ENCODE measurements at places on chromosomes 2 and 18. TPM values are rescaled to one million over a fixed set of nuclear protein-coding genes. Genes with fewer than 3 reads are reported as not detected.

Gene SLC16A14
- under 0.01 TPM for total RNA-seq

Gene STK17B
- total RNA-seq: 7.9 TPM

- no peak for DNase-seq
These were observed 287.9 kb downstream of the ETAA1 start for GRCh38 chr2:67684991-67685390.

DNA sequence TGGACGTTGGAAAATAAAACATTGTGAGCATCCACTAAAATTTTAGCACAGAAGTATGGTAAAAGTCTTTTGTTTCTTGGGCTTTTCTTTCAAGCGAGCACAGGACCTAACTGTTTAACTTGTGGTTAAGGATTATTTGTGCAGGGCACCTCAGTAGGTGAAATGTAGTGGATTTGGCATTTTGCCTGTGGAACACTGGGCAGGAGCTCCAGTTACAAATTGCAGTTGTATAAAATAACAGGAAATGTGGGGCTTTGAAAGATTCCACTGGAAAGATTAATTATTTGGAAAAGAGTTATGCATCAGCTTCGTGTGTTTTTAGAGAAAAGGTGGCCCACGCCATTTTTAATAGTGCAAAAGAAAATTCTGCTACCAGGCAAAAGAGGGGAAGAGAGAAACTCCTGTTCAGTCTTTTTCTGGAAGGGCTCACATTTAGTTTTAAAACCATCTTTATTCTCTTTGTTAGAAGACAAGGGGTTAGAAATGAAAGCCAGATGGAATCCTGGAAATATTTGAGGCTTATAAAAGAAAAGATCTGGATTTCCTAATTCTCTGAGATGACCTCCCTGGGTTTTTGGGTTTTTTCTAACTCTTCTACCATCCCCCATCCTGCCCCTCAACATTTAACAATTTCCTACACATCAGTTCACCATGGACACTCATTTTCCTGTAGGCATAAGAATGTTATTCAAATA is 144.3 kb upstream of the SERTAD2 start:
- DNase-seq: peak; percentile 61

Gene FBXO48
- total RNA-seq: 0.20 TPM

GRCh38 chr2:234341306-234341985 is 155.4 kb downstream of the ARL4C start:
- no peak for DNase-seq

- DNase-seq: no peak
These were observed 17.7 kb upstream of the ATP6V1B1 start for GRCh38 chr2:70918016-70918415.

Gene LOXHD1
- not detected for total RNA-seq

DNA sequence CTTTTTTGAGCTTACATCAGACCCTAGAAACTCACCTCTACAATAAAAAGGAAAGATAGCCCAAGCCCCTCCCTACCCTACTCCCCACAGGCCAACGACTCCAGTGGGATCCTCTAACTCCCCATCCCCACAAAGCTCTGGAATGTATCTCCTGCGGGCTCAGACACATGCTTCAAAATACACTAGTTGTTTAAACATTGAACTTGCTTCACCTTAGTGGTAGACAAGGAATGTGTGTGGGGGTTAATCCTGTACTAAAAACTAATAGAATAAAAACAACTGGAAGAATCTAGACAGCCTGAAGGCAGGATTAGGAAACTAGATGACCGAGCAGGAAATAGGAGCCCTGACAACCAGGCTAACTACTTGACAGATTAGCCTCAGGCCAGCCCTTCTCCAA is 211.5 kb downstream of the SUCLG1 start:
- DNase-seq: no peak

- DNase-seq: no peak
These were observed 551.8 kb downstream of the SOCS6 start for GRCh38 chr18:70840649-70841048.

Gene SLC30A3
- 16.9 TPM for total RNA-seq

Gene FABP1
- total RNA-seq: not detected

DNA sequence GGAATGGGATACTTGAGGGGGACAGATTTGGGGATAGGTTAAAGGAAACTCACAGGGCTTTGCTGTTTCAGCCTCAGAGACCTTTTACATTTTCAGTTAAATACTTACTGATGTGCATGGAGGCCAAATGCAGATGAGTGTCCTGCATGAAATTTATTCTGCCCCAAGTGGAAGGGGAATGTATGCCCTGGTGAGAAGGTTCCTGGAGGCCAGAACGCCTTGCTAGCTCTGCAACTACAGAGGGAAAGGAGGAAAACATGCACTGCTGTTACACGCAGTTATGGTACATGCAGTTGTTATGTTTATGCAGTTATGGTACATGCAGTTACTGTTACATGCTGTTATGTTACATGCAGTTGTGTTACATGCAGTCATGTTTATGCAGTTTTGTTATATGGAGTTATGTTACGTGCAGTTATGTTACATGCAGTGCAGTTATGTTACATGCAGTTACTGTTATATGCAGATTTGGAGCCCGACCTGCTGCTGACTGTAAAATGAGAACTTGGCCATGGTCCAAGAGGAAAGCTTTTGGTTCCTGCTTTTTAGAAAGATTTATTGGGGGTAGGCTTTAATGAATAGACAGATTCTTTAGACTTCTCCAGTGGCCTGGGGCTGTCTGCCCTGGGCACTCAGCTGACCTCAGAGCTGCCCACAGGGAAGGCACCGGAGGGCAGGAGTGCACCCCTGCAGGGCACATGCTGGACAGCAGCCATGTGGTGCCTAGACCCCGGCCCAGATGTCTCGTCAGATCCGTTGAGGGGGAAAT is 84.1 kb downstream of the LDLRAD4 start:
- DNase-seq: peak; percentile 54

Gene FZD7
- under 0.01 TPM for total RNA-seq

DNA sequence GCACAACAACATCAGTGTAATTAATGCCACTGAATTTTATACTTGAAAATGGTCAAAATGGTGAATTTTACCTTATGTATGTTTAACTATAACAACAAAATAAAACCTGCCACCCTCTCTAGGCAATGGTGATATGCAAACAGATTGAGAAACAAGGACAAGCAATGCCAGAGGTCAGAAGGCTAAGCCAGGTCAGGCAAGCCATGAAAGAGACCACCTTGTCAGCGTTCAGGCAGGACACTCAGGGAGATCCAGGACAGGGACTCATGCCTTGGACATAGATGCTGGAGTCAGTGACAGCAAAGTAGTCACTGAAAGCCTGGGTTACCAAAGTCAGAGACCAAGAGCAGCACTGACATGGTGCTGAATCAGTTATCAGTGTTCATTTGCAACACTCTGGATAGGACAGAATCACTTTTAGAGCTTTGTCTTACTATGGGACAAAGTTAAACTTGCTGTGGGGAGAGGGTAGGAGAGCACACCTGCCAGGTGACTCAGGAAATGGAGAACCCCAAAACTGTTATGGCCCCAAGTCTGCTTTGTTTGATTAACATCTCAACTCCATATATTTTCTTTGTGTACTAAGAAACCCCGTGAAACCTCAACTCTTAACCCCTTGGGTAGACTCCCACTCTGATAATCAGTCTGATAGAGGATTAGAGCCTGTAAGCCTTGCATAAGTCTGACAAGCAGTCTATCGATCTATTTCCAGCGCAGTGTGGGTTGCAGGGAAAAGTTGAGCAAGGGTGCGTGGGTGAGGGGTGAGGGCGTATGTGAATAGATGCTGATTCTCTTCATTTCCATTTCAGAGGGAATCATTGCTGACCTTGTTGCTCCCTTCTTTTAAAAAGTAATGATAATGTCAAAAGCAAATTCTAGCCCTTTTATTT is 48.7 kb upstream of the ZNF385B start:
- DNase-seq: no peak

DNA sequence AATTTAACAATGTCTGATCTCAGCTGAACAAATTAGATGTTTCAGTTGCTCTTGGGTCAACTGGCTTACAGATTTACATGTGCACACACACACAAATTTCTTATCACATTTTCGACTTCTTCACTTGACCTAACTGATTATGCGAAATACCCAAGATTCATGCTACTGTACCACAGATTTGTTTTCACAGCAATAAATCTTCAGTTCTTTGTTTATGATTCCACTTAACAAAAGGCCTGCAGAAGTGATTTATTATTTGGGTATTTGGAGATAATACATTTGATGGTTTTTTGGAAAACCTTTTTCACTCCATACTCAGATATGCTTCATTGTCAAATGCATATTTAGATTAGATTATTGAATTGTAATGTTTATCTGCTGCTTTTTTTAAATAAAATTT is 129.0 kb downstream of the GALNT1 start:
- no peak for DNase-seq

Gene PLA2R1
- total RNA-seq: 7.0 TPM

Gene VSNL1
- not detected for total RNA-seq

DNA sequence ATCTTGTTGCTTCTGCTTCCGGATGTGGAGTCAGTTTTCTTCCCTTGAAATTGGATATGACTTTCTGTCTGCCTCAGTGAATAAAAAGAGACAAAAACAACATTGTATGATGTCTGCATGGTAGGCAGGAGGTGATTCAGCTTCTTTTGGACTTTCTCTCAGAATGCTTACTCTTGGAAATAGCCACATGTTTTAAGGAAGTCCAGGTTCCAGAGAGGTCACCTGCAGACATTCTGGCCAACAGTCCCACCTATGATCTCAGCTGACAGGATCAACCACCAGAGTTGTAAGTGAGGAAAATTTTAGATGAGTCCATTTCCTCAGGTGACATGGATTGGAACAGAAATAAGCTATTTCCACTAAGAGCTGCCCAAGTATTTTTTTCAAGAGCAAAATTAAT is 508.7 kb upstream of the FAM98A start:
- DNase-seq: peak; percentile 23

Gene ERFE
- total RNA-seq: under 0.01 TPM

Gene TRAK2
- total RNA-seq: 26.8 TPM

GRCh38 chr2:180446492-180446891 is 439.4 kb upstream of the CWC22 start:
- DNase-seq: no peak
